ENCODE measurements at places on chromosomes 13 and 19.
A peak's percentile ranks its signal among the peaks of the same experiment; 100 is the strongest.

GRCh38 chr13:44386913-44387556, 13.4 kb downstream of the SERP2 start:
- peak; percentile 98 for DNase-seq

GRCh38 chr13:74025369-74025768, 108.8 kb downstream of the KLF12 start:
- no peak for DNase-seq

- no peak for DNase-seq
These were observed 94.3 kb downstream of the ERCC5 start for GRCh38 chr13:102940143-102940542.

DNA sequence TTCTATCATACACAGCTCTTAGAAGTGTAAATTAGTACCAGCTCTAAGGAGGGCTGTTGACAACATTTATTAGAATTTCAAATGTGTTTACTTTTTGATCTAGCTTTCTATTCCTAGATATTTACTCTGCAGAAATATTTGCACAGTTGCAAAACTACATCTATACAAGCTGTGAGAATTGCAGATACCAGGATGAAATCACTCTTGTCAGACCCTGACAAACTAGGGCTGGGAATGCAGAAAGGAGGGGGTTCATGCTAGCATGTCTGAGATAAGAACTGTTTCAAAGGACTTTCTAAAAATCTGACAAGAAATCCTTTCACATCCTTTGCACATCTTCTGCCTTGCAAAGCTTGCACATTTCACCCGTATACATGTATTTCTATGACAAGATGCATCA, 11.8 kb upstream of the PABPC3 start:
- no peak for DNase-seq

- no peak for DNase-seq
These were observed 17.7 kb downstream of the CRTC1 start for GRCh38 chr19:18701250-18701608.

Data from erythroblast (primary cell).